ENCODE measurements at places on chromosomes 13 and 19.
A peak's percentile ranks its signal among the peaks of the same experiment; 100 is the strongest.

DNA sequence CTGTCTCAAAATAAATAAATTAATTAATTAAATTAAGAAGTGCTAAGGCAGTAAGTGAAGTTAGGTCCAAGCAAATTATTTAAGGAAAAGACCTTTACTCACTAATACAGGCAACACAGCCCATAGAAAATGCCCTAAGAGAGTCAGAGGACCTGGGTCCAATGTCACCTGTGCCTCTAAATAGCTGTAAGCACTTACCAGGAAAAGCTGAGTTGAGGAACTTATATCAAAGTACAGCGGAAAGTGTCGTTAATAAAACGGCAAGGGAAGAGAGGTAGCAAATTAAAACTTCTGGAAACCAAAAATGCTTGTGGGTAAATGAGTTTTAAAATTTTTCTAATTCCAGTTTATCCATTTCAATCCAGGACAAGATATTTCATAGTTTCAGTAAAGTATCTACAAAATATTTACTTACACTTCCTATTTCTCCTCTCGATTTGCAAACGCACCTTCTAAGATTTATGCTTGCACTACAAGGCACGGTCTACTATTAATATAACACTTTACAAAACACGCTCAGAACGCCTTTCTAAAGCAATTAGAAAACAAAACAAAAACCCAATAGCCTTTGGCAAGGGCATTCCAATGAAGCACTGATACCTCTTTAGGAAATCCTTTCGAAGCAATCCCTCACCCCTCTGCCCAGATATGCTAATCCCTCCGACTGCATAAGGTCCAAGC, 963 bp downstream of the VPS36 start:
- DNase-seq: no peak

GRCh38 chr19:55451163-55451964, 8.3 kb upstream of the SHISA7 start:
- no peak for DNase-seq

GRCh38 chr19:31678421-31678820, 329.2 kb upstream of the TSHZ3 start:
- DNase-seq: no peak

DNA sequence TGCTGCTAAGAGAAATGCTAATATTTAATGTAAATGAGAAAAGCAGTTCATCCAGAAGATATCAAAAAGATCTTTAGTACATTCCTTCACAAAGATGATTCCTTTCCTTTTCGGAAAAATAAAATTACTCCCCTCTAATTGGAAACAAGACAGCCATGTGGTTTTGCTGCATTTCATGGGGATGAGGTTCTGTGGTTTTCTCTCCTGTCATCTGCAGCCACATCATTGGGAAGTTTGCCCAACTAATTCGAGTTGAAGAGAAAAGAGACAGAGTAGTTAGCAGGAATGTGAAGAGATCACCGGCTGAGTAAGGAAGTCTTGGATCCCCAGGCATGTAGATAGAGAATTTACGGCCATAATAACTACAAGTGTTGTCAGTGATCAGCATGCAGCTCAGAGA, 122.1 kb downstream of the CYSLTR2 start:
- DNase-seq: no peak

GRCh38 chr13:66071029-66071428, 1159.1 kb downstream of the PCDH9 start:
- DNase-seq: no peak

DNA sequence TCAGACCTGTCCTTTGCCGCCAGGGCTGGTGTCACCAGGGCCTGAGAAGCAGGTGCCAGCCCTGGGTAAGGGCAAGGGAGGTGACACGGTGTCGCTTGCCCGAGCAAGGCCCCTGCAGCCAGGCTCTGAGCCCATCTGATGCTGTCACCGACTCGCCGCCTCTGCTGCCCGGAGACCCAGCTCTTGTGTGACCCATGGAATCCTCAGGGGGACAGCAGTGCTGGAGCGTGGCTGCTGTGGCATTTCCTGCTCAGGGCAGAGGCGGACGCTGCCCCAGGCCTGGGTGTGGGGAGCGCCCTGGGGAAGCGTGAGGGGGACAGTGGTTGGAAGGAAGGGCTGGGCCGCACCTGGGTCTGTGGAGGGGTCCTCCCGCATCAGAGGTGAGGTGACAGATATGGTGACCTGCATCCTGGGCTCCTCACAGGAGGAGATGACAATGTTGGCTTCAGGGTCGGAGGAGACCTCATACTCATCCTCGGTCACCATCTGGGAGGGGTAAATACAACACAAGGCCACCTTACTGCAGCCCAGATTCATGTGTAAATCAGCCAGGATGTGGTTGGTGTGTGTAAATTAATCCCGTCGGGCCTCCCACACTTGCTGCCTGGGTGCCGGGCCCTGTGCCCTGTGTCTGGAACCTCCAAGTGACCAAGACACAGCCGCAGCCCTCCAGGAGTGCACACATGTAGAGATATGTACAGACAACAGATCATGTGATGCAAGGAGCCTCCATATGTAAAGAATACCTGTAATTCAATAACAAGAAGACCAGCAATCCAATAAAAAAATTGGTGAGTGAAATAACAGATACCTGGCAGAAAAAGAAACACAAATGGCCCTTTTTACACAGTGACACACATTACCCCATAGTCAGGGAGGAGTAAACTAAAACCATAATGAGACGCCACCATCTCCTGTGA, 27.6 kb upstream of the MATK start:
- DNase-seq: peak; percentile 49

DNA sequence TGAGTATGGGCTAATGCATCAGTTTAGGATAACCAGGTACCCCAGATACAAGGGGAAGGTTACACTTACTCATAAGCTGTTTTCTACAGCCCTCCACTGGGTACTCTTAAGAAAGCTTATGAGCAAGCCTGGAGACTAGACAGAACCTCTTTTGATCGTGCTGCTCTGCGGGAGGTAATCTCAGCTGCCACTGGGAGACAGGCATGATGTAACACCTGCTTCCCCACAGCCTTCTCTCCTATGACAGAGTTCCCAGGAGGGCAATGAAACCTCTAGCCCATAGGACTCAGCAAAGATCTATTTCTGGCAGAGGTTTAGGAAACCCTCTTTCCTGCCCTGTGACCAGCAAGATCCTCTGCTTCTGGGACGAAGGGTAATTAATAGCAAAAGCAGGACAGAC, 65.6 kb downstream of the WASF3 start:
- DNase-seq: no peak

DNA sequence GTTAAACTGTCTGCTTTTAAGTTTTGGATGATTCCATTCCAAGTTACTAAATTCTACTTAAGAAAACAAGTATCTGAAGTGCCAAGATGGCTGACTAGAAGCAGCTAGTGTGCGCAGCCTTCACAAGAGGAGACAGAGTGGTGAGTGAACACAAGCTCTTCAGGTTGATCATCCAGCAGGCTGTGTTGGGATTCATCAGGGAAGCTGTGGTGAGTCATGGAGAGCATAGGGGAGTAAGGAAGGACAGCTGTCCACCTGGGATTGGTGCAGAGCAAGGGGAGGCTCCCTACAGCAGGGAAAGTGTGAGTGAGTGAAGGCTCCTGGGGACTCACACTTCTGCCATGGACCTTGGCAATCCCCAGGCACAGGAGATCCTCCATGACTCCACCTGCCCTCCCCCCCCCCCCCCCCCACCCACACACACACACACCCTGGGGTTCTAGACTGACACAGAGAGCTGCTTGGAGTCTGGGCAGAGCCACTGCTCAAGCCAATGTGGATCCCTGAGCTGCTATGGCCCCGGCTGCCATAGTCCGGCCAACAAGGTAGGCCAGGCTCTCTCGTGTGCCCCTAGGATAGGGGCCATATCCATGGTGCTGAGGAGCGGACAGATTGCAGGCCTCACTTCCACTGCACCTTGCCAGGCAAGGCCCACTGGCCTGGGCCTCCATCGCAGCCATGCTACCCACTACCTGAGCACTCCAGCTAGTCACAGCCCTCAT, 23.5 kb downstream of the SLC25A15 start:
- no peak for DNase-seq

GRCh38 chr19:51203916-51204315, 21.0 kb upstream of the CD33 start:
- no peak for DNase-seq

DNA sequence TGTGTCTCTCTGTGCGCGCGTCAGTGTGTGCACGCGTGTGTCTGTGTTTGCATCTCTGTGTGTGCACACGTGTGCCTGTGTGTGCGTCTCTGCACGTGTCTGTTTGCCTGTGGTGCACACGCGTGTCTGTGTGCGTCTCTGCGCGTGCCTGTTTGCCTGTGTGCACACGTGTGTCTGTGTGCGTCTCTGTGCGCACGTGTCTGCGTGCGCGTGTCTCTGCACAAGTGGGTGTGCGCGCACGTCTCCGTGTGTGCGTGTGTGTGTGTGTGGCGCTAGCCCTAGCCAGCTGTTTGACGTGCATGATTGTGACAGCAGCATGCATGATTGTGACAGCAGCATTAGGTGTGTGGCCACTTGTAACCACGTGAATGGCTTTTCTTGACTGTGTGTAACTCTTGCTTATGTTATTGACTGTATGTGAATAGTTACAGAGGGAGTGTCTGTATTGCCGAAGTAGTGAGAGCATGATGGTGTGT, 31.1 kb downstream of the ZNF146 start:
- DNase-seq: no peak

GRCh38 chr13:38073931-38074330, 204.4 kb upstream of the TRPC4 start:
- DNase-seq: no peak

DNA sequence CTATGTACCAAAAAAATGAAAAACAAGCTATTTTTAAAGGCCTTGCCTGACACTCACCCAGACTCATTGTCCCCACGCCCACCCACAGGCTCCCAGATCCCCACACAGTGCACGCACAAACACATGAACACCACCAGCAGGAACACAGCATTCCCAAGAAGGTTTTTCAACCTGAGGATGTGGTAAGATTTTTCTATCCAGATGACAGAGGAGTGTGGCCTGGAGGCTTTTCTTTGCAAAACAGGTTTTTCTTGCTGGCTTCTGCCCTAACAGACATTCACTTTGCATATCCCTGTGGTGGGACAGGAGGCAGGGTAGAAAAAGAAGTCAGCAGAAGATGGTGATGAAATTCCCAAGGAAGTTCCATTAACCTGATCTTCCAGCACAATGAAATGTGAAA, 97.8 kb downstream of the KLF12 start:
- DNase-seq: no peak
